ENCODE measurements at places on chromosomes 4 and X.

DNA sequence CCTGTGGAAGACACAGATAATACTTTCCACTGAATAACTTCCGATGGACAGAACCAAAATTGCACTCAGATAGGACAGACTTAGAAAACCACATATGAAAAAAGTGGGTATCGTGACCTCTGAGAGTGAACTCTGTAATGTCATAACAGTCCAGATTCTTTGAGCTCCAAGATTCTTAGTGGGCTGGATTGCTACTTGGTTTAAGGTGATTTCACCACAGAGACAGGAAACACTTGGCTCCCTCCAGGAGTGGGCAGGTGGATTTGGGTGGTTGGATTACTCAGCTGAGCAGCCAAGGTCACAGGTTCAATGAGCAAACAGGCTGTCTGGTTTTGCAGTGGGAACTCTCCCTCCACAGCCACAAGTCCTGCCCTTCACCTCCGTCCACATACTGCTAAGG lies 126.0 kb downstream of the AFAP1 start:
- DNase-seq = peak; percentile 71

DNA sequence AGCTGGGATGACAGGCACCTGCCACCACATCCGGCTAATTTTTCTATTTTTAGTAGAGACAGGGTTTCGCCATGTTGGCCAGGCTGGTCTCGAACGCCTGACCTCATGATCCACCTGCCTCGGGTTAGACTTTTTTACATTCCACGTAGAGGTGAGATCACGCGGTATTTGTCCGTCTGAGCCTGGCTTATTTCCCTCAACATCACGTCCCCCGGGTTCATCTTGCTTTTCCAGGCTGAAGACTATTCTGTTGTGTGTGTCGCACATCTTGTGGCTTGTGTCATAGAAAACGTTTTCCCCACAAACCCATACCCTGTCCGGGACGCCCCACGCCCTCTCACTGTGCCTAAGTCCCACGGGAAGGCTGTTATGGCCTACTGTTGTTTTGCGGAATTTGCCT lies 185.3 kb downstream of the CRLF2 start:
- no peak for DNase-seq

GRCh38 chr4:8191136-8191747 lies 7.8 kb upstream of the SH3TC1 start:
- peak; percentile 70 for DNase-seq

DNA sequence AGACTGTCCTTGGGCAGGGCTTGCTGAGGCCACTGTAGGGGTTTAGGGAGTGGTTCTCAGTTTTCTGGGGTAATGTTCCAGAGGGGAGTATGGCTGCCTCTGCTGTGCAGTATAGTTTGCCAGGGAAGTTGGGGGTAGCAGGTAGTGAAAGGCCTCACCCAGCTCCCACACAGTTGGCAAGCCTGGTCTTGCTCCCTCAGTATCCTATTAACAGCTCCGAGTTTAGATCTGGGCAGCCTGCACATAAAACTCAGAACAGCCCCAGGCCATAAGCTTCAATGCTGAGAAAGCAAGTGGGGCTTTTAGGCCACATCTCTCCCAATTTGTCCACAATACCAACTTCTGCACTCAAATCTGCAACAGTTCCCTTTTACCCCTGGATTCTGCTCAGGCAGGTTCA lies 205.2 kb downstream of the GALNTL6 start:
- DNase-seq = no peak

- no peak for DNase-seq
Observed at GRCh38 chr4:152398060-152398459, 137.8 kb downstream of the FBXW7 start.

- DNase-seq = no peak
Observed at GRCh38 chrX:73977542-73978169, 326.3 kb upstream of the ZCCHC13 start.
